ACHN (cell line): ENCODE measurements at places on chromosomes 2 and 18.

DNA sequence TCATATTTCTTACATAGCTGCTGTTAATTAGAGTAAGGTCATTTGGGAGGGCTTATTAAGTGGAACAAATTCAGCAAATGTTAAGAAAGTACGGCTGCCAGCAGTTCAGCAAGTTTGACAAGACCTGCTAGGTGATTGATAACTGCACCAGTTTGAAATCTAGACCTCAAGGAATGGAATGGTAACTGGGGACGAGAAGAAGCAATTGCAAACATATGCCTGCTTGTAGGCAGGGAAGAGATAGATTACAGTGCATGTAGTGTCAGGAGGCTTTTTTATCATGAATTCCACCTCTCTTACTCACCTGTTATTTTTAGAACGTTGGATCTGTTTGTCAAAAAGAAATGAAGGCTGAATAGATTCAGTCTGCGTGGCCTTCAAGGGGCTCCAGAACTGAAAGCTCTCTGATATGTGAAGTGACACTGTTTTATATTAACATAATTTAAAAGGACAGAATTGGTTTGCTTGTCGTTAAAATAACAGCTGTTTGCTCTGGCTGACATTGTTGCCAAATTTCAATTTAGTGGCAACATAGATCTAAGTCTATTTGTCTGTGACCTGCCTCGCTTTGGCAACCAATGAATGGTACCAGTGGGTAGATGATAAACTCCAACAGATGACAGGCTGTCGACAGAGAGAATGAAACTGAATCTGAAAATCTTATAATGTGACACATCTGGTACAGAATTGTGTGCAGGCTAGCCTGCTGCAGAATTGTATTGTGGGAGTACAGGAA lies 199.3 kb downstream of the ZNF407 start:
- DNase-seq = peak; percentile 45

DNA sequence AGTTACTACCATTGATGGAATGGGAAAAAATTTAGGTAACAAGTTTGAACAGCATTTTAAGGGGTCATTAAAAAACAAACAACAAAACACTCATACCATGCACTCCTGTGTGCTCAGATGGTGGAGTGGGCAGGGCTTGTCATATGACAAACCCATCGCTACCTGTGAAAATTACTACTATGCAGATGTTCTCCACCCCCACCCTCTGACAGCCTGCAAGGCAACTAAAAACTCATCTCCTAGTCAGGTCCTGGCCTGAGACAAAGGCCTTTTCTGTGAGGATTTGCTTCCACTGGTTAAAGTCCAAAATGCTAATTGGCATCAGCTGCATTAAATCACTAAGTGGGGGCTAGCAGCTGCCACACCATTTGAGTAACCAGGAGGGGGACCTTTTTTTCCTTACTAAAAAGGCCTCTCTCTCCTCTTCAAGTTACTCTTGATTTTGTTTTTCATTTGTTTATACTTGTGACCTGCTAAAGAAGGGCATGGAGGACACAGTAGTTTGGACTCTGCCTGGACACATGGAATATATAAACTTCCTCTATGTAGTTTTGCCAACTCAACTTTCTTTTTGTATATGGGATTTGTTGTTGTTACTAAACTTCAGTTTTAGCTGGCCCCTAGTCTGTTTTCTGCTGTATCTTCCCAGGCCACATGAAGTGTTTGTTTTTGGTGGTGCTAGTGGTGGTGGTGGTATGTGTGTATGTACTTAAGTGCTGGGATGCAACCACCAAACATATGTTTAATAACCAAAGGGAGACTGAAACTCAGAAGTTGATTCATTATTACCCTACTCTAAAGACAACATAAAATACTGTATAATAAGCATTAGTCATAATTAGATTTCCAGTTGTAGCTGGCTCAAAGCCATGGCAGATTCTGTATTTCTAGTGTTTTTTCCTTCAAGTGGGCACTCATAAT lies 121.3 kb downstream of the MAP4K4 start:
- DNase-seq = no peak

DNA sequence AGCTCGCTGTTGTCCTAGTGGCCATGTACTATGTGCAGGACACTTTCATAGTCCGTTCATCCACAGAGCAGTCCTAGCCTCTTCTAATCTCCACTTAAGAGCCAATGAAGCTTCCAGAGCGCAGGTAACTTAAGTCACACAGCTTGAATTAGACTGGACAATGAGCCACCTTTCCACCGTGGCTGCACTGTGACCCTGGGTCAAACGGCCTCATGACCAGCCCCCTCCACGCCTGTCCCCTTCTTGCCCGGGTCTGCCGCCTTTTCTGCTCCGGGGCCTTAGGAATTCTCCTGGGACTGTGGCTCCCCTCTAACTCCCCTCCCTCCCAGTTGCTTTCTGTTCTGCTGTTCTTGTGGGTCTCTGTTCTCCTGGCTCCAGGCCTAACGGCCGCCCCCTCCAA lies 8.4 kb upstream of the PRKCE start:
- DNase-seq = no peak

DNA sequence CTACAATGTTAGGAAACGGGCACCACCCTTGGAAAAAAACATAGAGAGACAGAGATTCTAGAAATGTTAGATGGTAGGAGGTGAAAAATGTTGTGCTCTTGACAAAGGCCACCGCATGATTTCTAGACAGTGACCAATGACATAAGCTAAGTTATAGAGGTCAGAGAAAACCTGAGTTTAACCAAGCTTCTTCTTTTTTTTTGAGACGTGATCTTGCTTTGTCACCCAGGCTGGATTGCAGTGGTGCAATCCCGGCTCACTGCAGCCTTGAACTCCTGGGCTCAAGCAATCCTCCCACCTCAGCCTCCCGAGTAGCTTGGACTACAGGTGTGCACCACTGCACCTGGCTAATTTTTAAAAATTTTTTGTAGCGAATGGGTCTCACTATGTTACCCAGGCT lies 13.0 kb downstream of the FER1L5 start:
- DNase-seq = no peak

GRCh38 chr2:104658144-104658835 lies 195.6 kb upstream of the POU3F3 start:
- no peak for DNase-seq

GRCh38 chr2:16546128-16546754 lies 119.4 kb downstream of the CYRIA start:
- peak; percentile 72 for DNase-seq

DNA sequence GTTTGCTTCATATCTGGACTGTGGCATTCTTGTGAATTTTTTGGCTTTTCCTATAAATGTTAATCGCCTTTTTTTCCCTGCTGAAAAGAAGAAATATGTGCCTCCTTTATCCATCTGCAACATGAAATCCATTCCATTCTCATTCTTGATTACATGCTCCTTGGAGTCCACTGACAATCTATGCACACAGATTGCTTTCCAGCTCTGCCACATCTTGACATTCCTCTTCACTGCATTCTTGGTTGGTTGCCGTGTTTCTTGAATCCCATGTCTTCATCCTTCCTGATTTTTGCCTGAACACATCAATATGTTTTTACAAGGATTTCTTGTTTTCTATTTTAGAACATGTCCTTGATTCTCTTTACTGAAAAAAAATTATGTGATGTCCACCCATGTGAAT lies 26.7 kb upstream of the BIRC6 start:
- no peak for DNase-seq

- peak; percentile 37 for DNase-seq
Observed at GRCh38 chr2:163471947-163472346, 263.9 kb downstream of the FIGN start.

DNA sequence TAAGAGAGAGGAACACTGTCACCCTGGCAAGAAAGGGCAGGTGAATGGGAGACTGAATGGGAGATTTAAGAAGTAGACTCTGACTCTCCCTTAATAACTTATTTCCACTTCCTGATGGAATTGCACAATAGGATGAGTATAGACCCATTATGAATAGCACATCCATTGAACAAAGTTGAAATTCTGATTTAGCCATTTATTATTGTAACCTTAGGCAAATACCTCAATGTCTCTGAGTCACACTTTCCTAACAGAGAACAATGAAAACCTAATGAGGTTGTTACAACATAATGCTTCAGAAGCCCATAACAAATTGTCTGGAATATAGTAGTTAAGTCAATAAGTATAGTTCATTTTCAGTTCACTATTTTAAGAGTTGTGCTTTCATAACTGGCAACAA lies 78.9 kb downstream of the NRXN1 start:
- DNase-seq = no peak

DNA sequence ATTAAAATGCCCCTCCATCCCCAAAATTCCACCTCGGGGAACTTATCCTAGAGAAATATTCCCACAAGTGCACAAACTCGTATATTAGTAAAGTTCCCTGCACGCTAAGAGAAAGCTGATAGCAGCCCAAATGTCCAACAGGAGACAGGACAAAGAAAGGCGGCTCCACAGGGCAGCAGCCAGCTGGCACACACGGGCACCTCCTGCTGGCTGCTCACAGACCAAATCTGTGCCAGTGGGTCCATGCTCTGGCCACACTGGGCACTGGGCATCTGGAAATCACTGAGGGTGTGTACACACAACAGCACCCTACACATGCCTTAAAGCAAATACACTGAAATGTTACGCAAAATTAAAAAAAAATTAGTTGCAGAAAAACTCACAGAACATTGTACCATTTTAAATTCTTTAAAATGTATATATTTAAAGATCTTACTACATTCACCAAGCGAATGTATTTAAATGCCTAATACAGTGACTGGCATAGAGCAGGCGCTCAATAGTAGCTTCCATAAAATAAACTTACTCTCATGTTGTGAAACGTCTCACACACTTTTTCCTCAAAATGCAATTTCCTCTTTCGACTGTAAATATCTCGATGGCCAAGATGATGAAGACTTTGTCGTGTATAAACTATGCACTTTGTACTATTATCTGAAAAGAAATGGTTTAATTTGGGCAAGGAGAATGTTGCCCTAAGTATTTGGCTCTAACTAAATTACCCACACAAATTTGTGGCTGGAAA lies 19.4 kb downstream of the ZNF516 start:
- peak; percentile 61 for DNase-seq

DNA sequence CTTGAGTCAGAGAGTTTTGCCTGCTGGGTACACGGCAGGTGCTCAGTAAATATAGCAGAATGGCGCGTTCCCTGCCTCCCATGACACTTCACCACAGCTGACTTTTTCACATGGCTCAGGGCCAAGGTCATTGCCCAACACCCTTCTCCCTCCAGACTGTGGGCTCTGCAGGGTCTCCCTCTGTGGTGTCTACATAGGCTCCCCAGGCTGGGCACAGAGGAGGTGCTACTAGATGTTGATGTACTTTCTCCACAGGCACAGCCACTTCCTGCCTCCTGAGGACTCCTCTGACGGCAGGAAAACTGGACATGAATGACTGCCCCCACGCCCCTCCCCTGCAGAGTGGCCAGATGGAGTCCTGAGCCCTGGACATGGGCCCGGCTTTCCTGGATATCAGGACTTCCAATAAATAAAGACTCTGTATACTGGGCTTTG lies 4.2 kb downstream of the CHCHD5 start:
- no peak for DNase-seq

DNA sequence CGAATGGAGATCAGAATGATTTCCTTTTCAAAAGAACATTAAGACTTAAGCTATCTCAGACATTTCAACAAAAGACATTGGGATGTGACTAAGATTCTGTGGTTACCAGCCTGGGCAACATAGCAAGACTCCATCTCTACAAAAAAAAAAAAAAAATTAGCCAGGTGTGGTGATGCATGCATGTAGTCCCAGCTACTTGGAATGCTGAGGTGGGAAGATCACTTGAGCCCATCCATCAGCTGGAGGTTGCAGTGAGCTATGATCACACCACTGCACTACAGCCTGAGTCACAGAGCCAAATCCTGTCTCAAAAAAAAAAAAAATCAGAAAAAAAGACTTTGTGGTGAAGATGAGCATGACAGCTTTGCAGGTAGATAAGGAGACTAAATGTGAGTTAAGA lies 12.8 kb downstream of the RNF103 start:
- no peak for DNase-seq

- DNase-seq = no peak
Observed at GRCh38 chr2:126637386-126637785, 18.6 kb upstream of the GYPC start.

GRCh38 chr18:46252759-46253158 lies 148.6 kb downstream of the HAUS1 start:
- no peak for DNase-seq

GRCh38 chr2:225668606-225669266 lies 269.2 kb downstream of the NYAP2 start:
- DNase-seq = peak; percentile 64

DNA sequence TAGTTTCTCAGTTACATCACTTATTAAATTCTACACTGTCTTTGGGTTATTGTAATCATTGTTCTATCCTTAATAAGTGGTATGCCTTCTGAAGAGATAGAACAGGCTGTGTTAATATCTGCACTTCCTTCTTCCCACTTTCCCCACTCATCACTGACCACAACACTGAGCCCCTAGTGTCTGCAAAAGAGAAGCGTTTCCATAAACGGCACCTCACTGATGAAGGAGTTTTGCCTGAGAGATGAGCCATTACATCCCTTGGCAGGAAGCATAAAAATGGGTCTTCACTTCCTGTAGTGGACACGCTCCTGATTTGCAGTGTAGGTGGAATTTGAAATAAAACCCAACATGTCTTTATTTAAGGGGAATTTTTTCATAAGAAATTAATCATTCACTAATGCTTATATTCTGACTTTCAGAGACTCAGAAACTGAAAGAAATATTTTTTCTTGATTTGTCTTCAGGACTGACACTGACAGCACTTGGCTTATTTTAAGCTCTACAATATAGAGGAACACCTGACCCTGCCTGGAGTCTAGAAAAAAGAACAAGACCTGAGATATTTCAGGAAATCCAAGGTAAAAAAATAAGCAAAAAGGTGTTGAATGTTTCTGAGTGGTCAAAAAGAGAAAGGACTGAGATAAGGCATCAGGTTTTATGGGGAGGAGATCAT lies 275.3 kb downstream of the RAD51AP2 start:
- DNase-seq = no peak

DNA sequence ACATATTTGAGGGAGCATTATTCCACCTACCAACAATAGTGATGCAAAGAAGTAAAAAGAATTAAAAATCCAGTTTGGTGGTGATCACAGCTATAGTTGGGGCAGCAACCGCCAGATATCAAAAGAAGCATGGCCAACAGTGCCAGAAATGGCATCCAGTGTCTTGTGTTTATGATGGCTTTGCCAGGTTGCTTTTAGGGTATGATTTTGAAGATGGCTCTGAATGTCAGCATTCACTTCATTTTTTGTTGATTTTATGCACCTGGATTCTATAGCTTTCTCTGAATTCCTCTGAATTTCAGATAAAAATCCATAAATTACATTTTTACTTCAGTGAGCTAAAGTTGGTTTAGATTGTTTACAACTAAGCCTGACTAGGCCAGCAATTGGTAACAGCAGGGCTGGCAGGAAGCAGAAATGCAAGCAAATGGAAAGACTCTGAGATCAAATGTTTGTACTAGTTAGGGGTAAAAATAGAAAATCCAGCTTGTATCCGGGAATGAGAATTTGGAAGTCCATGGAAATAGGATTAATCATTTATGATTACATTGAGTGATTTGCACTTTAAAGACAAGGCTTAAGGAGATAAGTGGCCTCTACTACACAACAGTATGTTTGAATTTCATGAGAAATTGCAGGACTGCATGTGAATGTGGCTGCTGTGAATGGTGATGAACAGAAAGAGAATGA lies 40.4 kb downstream of the COL3A1 start:
- no peak for DNase-seq
